ENCODE measurements at places on chromosomes 1 and 21. TPM values are rescaled to one million over a fixed set of nuclear protein-coding genes. Genes with fewer than 3 reads are reported as not detected.

Gene EVA1C
- 8.8 TPM for total RNA-seq

Gene CRP
- total RNA-seq = not detected

Gene C1orf21
- 10.3 TPM for total RNA-seq

Gene KCNK2
- 1.3 TPM for total RNA-seq

Gene CDCA8
- total RNA-seq = 0.38 TPM

Gene COL16A1
- 87.7 TPM for total RNA-seq

Gene SLC16A4
- total RNA-seq = 34.2 TPM

Gene C1orf226
- total RNA-seq = 0.26 TPM

Gene HMGCL
- total RNA-seq = 69.9 TPM

Gene RIPK4
- total RNA-seq = 35.5 TPM

Gene C1orf53
- total RNA-seq = 0.79 TPM

Gene NMNAT2
- total RNA-seq = 0.26 TPM

Gene BEST4
- 0.13 TPM for total RNA-seq

Gene PLEKHN1
- total RNA-seq = 1.6 TPM

Gene CLCA1
- 0.26 TPM for total RNA-seq

Gene PITHD1
- total RNA-seq = 54.2 TPM

Gene SPTA1
- not detected for total RNA-seq

Gene GPATCH3
- total RNA-seq = 11.8 TPM

Gene CCDC27
- total RNA-seq = not detected

Gene OR2L5
- total RNA-seq = not detected

Gene DNAJC11
- total RNA-seq = 31.1 TPM

Gene FAM110D
- not detected for total RNA-seq

Gene EYA3
- total RNA-seq = 7.1 TPM

Gene USF1
- total RNA-seq = 70.2 TPM

Gene RORC
- total RNA-seq = 0.26 TPM

Gene FAM72A
- not detected for total RNA-seq

Gene RFX5
- total RNA-seq = 8.8 TPM

Gene S100A12
- total RNA-seq = not detected

Gene GPR157
- 44.0 TPM for total RNA-seq

Gene NBPF4
- not detected for total RNA-seq

Gene CLEC20A
- total RNA-seq = not detected

Gene NGF
- 1.1 TPM for total RNA-seq

Gene HAPLN2
- not detected for total RNA-seq

Gene PKLR
- not detected for total RNA-seq

Gene LAMC2
- 1,014 TPM for total RNA-seq
